ENCODE measurements at places on chromosomes 12 and 14.

DNA sequence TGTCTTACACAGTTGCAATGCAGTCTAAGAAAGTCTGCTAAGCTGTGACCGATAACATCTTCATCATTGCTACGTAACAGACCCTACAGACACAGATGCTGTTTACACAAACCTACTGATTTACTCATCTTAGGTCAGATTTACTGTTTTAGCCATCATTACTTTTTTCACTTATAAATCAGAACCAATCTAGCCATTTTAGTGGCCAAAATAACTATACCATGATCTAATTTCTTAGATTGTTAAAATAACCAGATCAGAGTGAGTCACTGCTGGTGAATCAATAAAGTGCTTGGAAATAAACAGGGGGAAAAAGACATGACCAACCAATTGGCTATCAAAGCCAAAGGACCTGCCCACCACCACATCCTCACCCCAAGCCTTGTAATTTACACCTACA lies 57.0 kb upstream of the FOXN3 start:
- no peak for DNase-seq

DNA sequence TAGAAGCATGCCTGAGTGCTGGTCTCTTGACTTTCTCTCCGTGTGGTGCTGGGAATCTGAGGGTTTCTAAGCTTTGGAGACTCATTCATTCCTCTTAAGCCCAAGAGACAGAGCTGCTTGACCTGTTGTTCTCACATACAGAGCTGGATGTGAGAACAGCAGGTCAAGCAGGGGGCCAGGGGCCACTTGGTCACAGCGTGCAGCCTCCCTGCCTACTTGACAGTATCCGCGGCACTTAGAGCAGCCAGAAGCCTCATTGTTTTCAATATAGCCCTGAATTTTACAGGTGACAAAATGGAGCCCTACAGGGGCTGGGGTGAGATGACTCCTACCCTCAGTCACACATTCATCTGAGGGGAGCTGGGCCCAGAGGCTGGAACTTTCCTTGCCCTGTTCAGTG lies 88.9 kb downstream of the ESRRB start:
- DNase-seq, result no peak

DNA sequence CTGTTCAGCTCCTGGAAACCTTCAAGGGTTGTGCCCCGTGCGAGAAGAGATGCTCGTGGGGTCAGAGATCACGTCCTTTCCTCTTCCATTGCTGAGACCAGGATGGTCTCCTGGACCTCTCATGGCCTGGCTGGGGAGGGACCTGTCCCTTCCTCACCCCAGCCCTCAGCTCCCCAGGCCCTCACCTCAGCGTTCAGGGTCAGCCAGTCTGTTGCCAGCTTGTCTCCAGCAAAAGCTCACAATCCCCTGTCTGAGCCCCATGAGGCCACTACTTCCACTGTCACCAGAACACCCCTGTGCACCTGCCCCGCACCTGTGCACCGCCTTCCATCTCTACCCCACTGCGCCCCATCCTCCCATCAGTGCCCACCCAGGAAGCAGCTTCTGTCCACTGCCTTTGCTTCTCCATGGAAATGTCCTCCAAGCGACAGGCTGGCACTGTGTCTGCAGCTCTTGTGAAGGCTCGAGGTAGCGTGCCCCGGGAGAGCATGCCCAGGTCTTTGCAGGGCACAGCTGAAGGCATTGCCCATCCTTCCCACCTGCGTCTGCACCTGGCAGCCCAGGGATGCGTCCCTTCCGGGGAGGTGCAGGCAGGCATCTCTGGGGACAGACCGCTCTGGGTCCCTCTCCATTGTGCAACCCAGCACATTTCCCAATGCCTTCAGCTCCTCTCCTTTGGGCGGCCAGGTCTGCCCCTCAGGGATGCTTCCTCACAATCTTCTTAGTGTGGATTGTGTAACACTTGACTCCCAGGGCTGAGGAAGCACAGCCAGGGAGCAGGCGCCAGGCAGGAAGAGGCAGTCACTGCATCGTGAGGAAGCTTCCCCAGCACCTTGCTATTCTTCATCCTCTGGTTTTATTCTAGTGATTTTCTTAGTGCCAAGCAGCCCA lies 179.6 kb downstream of the ADGRD1 start:
- DNase-seq, result no peak

- no peak for DNase-seq
Observed at GRCh38 chr14:55897031-55897430, 221.2 kb upstream of the PELI2 start.

- DNase-seq, result peak; percentile 75
Observed at GRCh38 chr14:94036313-94037167, 10.4 kb downstream of the OTUB2 start.

GRCh38 chr12:124032265-124032886 lies 59.4 kb downstream of the ZNF664 start:
- peak; percentile 33 for DNase-seq

DNA sequence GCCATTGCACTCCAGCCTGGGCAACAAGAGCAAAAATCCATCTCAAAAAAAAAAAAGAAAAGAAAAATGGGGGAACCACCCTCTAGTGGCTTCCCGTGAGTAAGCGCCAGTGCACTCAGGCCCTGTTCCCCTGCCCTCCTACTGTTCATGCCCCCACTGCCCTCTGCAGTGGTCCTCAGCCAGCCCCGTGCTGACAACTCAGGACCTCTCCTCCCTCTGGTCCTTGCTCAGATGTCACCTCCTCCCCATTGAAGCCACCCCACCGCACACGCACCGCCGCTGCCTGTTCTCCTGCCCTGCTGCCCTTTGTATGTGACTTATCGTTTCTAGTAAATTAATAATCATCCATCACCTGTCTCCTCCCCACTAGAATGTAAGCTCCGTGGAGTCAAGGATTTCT lies 58.8 kb upstream of the DYNC1H1 start:
- no peak for DNase-seq

DNA sequence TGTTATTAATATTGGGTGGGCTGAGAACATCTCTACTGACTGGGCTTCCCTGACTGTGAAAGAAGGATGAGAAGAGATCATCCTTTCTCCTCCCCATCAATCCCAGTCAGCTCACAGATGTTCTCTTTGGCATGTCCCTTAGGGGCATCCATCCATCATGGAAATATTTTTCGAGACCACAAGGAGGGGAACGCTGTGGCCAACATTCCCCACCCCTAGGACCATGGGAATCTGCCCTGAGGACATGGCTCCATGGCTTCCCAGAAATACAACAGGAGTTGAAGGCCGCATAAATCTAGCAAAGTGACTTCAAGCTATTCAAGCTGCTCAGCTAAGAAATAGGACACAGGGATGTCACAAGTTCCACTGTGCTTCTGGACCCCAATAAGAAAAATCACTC lies 456.8 kb downstream of the MED13L start:
- no peak for DNase-seq

DNA sequence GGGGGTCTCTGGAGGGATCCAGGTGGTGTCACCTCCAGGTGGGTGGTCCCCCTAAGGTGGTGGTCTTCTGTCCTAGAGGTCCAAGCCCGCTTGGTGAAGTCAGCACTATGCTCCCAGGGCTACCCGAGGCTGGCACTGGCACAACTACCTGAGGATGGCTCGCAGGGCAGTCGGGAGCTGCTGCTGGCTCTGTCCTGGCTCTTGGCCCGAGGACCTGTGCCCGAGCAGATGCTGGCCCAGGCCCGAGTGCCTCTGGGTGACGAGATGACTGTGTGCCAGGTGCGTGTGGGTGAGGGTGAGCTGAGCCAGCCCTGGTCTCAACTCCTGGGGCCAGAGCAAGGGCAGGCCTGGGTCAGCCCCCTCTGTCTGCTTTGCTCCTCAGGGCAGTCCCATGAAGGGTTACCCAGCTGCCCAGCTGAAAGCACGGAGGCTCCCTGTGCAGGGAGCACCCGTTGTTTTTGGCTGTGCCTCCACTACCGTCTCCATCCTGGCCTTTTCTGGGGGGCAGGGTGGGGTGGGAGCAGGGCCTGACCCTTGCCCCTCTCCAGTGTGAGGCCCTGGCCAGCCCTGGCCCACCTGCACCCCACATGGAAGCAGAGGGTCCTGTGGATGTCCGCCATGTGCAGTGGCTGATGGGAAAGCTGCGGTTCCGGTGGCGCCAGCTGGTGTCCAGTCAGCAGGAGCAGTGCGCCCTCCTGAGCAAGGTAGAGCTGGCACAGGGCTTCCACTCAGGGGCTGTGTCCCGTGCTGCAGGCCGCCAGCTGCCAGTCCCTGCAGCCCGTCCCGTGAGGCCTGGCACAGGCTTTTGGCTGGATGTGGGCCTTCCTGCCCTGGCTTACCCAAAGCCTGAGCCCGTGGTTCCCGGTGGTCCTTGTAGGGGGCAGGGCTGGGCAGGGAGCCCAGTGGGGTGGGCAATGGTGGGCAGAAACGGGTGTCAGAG lies 1.3 kb downstream of the TEDC1 start:
- DNase-seq, result no peak

DNA sequence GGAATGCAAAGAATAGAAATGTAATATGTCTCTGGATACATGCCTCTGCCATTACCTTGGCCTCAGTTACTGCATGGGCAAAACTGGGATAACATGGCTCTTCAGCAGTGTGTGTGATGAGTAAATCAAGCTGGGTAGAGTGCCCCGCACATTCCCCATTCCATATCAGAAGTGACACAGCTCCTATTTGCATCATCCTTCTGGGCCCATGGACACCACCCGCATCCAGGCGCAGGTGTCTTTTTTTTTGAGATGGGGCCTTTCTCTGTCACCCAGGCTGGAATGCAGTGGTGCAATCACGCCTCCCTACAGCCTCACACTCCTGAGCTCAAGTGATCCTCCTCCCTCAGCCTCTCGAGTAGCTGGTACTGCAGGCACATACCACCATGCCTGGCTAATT lies 31.6 kb downstream of the KRT76 start:
- no peak for DNase-seq

GRCh38 chr14:95523815-95524448 lies 7.5 kb upstream of the SYNE3 start:
- peak; percentile 64 for DNase-seq

GRCh38 chr14:52048641-52049204 lies 20.1 kb downstream of the NID2 start:
- DNase-seq, result no peak

DNA sequence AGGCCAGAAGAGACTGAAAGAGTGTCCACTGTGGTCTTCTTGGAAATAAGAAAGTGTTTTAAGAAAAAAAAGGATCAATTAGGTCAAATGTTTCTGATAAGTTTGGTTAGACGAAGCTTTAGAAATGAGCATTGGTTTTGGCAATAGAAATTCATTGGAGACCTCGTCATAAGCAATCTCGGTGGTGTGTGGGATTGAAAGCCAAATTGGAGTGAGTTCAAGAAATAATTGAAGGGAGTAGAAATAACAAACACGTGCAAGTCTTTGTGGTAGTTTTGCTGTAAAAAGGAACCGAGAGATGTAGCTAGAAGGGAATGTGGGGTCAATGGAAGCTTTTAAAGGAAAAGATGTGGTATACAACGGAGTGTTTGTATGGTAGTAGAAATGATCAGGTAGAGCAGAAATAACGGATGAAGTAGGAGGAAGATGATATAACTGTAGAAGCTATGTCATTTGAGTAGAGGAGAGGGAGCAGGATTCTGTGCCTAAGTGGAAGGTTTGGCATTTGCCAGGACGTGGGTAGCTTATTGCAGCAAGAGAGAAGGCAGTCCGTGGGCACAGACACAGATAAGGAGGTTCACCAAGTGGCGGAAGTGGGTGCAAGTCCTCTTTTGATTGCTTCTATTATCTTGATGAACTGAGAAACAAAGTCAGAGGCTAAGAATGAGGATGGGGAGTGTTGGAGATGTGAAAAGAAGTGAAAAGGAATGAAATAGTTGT lies 146.2 kb downstream of the DACT1 start:
- DNase-seq, result no peak

GRCh38 chr12:103840462-103840875 lies 565 bp downstream of the NT5DC3 start:
- no peak for DNase-seq

GRCh38 chr14:31027847-31028246 lies 1.7 kb upstream of the STRN3 start:
- no peak for DNase-seq

DNA sequence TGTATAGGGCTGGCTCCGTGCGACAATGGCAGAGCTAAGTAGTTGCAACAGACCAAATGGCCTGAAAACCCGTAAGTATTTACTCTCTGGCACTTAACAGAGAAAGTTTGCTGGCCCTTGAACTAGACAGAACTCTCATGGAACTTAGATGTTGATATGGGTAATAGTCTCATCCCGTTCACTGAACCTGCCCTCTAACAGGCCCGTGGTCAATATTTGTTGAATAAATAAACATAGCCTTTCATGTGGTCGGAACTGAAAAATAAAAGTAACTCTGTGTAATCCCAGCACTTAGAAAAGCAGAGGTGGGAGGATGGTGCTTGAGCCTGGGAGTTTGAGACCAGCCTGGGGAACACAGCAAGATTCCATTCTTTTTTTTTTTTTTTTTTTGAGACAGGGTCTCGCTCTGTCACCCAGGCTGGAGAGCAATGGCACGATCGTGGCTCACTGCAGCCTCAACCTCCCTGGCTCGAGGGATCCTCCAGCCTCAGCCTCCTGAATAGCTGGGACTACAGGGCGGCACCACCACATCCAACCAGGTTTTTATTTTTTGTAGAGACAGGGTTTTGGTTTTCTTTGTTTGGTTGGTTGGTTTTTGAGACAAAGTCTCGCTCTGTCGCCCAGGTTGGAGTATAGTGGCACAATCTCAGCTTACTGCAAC lies 29.7 kb downstream of the KDM2B start:
- DNase-seq, result no peak

DNA sequence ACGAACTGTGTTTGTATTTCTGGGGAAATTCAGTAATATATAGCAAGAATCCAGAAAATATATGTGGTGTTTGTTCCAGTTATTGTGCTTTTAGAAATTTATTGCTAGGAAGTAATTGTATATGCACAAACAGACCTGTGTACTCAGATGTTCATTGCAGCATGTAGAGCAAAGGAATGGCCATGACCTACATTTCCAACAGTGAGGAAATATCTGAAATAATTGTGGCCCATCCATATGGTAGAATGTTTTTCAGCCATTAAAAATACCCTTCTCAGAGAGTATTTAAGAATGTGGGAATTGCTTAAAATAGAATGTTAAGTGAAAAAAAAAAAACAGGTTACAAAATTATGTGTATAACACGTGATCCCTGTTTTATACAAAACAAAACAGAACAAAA lies 77.3 kb downstream of the TMX1 start:
- DNase-seq, result no peak

DNA sequence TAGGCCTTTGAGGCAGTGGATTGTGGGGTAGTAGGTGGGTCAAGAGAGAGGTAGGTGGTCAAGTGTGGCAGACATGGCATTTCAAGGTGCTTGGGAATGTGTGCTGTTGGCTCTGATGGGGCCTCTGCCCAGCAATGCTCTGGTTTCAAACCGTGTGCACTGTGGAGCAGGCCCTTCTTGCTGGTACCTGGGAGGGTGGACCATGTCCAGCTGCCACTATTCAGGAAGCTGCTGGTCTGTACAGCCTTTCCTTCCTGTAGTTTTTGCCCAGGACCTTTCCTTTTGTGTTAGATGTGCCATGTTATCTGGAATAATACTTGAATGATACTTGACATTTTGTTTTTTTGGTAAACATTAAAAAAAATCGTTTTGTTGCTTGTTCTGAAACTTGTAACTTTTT lies 14.8 kb downstream of the RIMKLB start:
- DNase-seq, result no peak

DNA sequence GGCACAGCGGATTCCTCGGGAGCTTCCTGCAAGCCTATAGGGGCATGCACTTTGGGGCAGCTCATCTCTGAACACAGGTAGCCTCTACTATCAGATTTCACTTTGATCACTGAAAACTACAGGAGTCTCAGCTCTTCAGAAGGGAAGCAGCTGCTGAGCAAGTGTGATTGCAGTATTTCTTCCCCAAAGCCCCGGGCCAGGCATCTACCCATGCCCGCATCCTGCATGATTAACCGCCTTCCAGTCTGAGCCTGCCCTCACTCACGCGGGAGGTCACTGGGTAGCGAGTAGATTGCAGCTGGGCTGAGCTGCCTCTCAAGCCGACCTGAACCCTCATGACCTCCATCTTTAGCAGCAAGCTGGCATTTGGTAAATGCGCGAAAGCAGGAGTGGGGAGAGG lies 334.7 kb downstream of the DPF3 start:
- DNase-seq, result no peak
